Effector memory CD8-positive, alpha-beta T cell (primary cell): ENCODE measurements at places on chromosomes 7 and 10.

GRCh38 chr10:11448190-11448544 lies 163.3 kb downstream of the USP6NL start:
- DNase-seq, result no peak

DNA sequence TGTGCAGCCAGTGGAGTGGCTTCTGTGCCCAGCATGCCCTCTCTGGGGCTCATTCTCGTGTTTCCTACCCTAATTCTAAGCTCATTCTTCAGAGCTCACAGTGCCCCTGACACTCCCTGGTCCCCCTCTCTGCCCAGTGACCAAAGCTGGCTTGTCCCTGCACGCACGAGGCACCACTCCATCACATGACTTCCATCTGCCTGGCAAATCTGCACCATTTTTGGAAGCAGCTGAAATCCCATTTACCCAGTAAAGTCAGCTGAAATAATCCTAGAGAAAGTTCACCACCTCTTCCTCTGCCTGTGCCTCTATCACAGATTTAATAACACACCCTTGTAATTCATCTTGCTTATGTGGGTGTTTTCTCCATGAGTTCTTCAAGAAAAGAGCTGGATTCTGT lies 616.9 kb downstream of the PTPRN2 start:
- no peak for DNase-seq

DNA sequence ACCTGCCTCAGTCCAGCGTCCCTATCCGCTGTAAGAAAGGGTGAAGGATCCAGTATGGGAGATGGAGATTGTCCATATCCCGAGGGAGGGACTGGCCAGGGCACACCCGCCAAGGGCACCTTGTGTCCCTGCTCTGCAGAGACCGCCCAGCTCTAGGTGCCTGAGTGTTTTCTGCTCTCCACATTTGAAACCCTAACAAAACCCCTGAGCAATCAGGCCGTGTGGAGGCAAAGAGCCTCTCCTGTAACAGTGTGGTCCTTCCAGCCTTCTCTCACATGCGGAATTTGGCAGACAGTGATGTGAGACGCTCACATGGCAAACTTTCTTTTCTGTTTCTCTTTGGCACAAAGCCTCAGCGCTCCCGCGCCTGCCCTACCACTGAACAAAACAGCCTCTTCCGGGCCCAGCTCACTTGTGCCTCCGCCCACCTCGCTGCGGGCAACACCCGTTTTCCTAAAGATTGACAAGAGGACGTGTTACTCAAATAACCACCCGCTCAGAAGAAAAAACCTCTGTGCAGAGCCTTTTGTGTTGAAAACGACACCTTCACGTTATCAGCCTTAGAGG lies 514.8 kb downstream of the DNAJB6 start:
- DNase-seq, result no peak

GRCh38 chr10:73998623-73998928 lies 660 bp downstream of the VCL start:
- DNase-seq, result no peak

DNA sequence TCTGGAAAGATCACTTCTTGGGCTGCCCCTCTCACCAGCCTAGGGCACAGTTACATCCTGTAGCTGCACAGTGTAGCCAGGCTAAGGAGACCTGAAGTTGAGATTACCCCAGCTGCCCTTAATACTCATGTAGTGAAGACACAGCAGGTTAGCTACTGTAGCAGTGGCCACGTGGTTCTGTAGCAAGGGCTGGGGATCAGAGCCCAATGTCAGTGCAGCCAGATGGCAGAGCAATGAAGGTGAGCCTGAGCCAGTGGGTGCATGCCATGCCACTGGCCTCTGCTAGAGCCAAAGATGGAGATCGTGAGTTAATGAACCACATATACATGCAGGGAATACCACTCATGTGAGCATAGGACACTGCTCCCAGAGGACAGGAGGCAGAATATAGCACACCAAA lies 15.5 kb downstream of the AMPH start:
- DNase-seq, result no peak

- DNase-seq, result no peak
Measured at GRCh38 chr10:49478819-49479218, 60.1 kb downstream of the ERCC6 start.

- DNase-seq, result no peak
Measured at GRCh38 chr10:125118701-125119100, 41.7 kb downstream of the CTBP2 start.

- no peak for DNase-seq
Measured at GRCh38 chr10:96896884-96897589, 64.9 kb downstream of the LCOR start.

DNA sequence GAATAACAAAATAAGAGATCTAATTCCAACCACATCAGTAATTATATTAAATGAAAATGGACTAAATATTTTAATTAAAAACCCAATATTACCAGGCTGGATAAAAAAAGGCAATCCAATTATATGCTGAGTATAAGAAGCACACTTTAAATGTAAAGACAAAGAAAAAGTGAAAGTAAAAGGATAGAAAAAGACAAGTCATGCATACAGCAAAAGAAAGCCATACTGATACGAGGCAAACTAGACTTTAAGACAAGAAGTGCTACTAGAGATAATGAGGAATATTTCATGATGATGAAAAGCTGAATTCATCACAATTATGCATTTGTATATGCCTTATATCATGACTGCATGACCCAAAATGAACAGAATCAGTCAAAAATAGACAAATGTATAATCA lies 628.6 kb downstream of the PHTF2 start:
- DNase-seq, result no peak

DNA sequence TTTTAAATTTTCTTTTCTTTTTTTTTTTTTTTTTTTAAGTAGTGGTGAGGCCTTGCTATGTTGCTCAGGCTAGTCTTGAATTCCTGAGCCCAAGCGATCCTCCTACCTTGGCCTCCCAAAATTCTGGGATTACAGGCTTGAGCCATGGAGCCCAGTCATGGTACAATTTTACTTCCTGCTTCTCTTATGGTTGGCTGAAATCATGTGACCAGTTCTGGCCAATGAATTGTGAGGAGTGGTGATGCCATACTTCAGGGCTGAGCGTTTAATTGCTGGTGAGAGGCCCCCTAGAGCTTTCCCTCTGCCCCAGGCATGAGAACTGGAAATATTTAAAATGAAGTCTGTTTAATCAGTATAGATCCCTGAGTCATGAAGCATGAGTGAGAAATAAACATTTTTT lies 22.2 kb upstream of the BAIAP2L1 start:
- no peak for DNase-seq

DNA sequence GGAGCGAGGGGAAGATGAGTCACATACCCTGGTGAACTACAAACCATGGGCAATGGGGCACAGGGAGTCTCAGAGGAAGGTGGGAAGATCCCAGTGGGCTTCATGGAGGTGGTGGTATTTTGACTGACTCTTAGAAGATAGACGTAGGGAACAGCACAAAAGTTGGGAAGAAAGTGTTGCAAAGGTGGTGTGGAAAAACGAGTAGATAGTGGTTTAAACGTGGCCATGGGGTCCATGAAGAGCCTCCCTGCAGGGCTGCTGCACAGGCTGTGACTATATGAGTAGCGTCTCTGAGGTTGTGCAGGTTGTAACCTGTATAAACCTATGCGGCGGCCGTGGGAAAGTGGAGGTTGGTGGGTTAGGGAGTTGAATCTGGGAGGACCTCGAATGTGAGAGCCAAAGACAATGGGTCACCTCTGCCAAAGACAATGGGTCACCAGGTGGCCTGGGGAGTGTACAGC lies 13.8 kb downstream of the LZTS2 start:
- DNase-seq, result no peak

- no peak for DNase-seq
Measured at GRCh38 chr10:112650588-112651030, 203.6 kb downstream of the VTI1A start.

DNA sequence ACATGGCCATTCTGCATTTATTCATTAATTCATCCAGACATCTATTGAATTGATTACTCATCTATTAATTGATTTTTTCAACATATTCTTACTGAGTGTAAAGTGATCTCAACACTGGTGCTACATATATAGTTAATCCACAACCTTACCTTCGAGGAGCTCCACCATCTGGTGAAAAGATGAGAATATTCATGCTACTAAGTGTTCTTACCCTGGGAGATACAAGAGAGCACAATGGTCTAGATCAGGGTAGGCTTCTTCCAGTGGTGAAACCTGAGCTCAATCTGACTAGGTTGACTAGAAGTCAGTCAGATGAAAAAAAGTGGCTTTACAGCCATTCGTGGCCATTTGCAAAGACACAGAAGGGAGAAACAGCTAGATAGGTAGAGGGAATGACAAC lies 507.4 kb downstream of the ANKRD7 start:
- DNase-seq, result no peak

GRCh38 chr10:29345144-29345909 lies 56.5 kb downstream of the LYZL1 start:
- no peak for DNase-seq

GRCh38 chr7:112052498-112052897 lies 153.7 kb downstream of the DOCK4 start:
- DNase-seq, result no peak

DNA sequence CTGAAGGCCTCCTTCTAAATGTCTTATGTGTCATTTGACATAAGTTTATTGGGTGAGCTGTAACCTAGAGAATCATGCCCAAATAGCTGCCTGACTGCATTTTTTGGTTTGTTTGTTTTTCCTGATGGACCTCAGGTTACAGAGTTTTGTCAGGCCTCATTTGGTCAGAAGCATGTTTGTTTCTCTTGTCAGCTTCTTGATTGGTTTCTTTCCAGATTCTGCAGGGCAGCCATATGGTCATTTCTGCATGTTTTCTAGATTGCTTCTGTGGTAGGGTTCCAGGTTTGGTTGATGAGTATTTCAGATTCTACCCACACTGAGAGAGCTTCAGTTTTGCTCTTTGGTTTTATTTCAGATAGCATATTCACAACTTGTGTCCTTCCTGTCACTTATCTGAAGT lies 28.0 kb downstream of the GLCCI1 start:
- DNase-seq, result no peak

GRCh38 chr10:79355420-79356017 lies 8.2 kb downstream of the PPIF start:
- DNase-seq, result no peak

DNA sequence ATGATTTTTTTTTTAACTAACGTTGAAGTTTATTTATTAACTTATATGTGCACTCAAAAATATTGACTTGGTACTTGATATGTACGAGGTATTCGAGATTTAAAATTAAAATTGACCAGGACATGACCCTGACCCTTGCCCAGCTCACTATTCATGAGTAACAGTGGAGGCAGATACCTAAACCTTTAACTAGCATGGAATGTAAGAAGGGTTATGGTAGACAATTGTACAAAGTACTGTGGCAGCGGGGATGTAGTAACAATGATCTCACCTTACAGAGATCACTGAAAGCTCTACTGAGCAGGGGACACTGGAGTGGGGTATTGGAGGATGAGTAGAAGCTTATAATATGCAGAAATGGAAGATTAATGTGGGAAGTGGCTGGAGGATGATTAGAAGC lies 60.8 kb downstream of the ADRA2A start:
- no peak for DNase-seq

DNA sequence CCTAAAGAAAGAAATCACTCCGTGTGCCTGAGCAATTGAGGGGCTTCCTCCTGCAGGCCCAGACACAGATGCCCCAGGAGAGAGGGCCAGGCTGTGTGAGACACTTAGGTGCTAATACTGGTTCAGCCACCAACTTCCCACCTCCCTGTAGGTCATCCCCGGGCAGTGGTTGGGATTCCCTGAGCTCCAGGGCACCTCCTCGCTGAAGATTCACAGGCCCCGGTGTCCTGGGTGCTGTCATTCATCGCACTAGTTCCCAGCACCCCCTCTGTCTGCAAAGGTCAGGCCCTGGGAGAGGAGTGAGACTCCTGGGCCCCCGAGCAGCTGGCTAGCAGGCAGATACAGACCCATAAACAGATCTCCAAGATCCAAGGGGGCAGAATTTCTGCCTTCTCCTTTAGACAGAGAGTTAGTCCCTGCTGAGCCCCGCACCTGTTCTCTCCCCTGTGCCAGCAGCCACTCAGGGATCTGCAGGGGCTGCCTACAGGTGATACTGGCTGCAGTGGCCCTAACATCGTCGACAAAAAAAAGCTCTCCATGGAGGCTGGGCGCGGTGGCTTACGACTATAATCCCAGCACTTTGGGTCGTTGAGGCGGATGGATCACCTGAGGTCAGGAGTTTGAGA lies 38.2 kb upstream of the GTF2I start:
- DNase-seq, result no peak

DNA sequence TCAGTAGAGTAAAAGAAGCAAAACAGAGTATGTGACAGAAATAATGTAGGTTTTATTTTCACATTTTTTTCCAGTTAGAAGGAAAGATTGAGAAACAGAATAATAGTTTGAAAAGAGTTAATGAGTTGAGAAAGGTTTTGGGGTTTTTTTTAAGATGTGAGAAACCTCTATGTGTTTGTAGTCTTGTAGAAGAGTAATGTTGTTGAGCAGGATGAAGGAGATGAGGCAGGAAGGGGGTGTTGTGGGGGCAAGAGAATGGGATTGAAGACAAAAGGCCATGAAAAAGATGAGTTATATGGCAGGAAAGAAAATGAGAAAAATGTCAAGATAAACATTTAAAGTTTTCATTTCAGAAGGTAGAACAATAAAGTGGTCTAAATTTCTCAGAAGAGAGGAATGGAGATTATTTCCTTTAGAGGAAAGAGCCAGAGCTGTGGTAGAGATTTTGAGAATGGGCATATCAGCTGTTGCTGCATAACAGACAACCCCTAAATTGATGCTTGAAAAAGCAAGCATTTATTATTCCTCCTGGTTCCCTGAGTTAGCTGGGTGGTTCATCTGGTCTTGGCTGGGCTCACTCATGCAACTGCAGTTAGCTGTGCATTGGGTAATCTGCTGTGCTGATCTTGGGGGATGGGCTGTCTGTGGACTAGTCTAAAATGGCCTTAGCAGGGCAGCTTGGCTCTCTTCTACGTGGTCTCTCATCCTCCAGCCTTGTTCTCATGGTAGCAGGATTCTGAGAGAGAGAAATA lies 27.1 kb downstream of the PCGF5 start:
- no peak for DNase-seq

- no peak for DNase-seq
Measured at GRCh38 chr10:47225219-47225927, 74.6 kb upstream of the GDF10 start.

GRCh38 chr10:69315100-69315542 lies 36.8 kb downstream of the HK1 start:
- no peak for DNase-seq

DNA sequence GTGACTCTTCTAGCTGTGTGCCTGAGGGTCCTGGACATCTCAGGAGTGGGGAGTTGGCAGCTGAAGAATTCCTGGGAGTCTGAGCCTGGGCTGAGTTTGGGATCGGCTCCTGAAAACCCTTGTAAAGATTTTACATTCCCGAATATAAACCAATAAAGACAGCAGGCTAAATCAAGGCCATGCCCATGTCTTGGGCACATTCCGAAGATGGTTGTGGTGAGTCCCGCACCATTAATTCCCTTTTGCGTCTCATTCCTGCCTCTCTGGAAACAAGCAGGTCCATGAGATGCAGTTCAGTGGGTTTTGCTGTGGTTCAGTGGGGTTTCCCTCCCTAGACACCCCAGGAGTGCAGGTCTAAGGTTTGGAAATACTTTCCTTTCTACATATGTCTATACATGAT lies 90.9 kb downstream of the COL26A1 start:
- no peak for DNase-seq

GRCh38 chr7:77415476-77415822 lies 700 bp downstream of the GSAP start:
- DNase-seq, result peak; percentile 10
